ENCODE measurements at places on chromosomes 5 and 9.

GRCh38 chr9:101737165-101737704, 1.2 kb downstream of the GRIN3A start:
- no peak for DNase-seq

DNA sequence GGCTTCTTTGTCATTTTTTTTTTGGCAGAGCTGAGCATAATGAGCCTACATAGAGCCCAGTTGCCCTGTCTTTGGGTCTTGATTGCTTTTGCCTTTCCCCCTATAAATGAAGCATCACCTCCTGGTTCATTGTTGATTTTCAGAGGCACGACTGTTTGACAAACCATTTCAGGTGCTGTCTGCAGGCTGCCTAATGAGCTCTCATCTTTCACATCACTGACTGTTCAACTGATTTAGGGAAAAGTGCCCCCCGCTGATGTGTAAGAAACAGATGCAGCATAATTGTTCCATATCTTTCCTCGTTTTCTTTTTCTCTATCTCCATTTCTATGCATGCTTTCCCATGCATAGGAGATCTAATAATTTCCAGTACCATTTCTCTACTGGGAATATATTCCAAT, 338.6 kb downstream of the TMEM38B start:
- no peak for DNase-seq

- DNase-seq = no peak
Observed at GRCh38 chr5:60293518-60293917, 400.0 kb upstream of the PDE4D start.

GRCh38 chr9:126614088-126614454, 343 bp downstream of the LMX1B start:
- no peak for DNase-seq

GRCh38 chr5:58099257-58099656, 360.6 kb downstream of the PLK2 start:
- no peak for DNase-seq

DNA sequence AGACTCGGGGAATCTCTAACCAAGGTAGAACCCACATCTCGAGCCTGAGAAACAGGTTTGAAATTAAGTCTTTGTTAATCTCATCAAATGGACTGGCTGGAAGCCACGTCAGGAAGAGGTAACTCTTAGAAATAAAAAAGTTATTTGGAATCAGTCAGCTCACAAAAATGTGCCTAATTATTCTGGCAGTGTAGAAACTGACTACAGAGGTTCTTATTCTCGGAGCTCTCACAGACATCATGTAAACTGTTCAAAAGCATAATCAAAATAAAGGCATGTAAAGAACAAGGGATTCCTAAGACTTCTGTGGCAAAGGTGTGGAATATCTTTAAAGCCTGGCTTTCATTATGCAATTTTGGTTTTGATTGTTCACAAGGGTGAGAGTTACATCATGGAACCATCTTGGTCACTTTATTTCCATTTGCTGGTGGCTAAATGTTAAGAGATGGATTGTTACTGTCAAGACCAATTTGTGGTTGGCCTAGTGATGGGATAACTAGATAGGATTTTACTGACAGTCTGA, 85.1 kb downstream of the OTULIN start:
- DNase-seq = no peak

All from NCI-H226 (cell line).